Effector memory CD8-positive, alpha-beta T cell (primary cell): ENCODE measurements at places on chromosomes 5 and 9.
A peak's percentile ranks its signal among the peaks of the same experiment; 100 is the strongest.

- H3K4me3 ChIP-seq: no peak overlapping the region
- DNase-seq: no peak
- peaks cover 8% of the 10 kb centered on the region for H3K36me3 ChIP-seq
- H3K27ac ChIP-seq: no peak overlapping the region
- H3K27me3 ChIP-seq: no peaks in the 10 kb centered on the region
Observed at GRCh38 chr9:123753669-123754258, 176.2 kb downstream of the DENND1A start.

DNA sequence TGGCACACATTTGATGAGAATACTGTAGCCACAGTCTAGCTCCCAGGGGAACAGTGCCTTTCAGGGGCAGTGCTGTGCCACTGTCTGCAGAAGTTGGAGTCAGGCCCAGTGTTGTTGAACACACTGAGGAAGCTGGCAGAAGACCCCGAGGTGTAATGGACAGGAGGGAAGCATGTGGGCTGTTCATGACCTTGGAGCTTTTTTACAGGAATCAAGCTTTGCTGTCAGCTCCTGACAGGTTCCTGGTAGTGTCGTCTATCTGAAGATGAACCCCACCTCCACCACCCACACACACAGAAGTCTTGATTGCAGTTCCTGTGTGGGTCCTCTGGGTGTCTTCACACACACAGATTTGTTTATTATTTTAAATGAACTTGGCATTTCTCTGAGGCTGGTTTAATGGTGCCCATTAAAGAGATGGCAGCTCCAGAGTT, 40.3 kb upstream of the TNFAIP8 start:
- peaks cover 53% of the 10 kb centered on the region for H3K4me1 ChIP-seq
- H3K27ac ChIP-seq: peak overlapping the region; percentile 29
- H3K27me3 ChIP-seq: no peaks in the 10 kb centered on the region
- peaks cover 14% of the 10 kb centered on the region for H3K36me3 ChIP-seq
- peak overlapping the region; percentile 60 for H3K4me3 ChIP-seq

GRCh38 chr5:126443374-126443851, 20.2 kb downstream of the GRAMD2B start:
- no peaks in the 10 kb centered on the region for H3K27me3 ChIP-seq
- H3K27ac ChIP-seq: peak overlapping the region; percentile 66
- DNase-seq: no peak
- no peak overlapping the region for H3K4me3 ChIP-seq

GRCh38 chr5:175621971-175622370, 35.9 kb upstream of the HRH2 start:
- H3K4me3 ChIP-seq: no peak overlapping the region
- no peaks in the 10 kb centered on the region for H3K36me3 ChIP-seq
- DNase-seq: no peak
- no peaks in the 10 kb centered on the region for H3K4me1 ChIP-seq
- H3K27ac ChIP-seq: no peak overlapping the region
- H3K27me3 ChIP-seq: peaks cover 15% of the 10 kb centered on the region

- no peaks in the 10 kb centered on the region for H3K27me3 ChIP-seq
- H3K4me3 ChIP-seq: no peak overlapping the region
- H3K27ac ChIP-seq: no peak overlapping the region
- no peaks in the 10 kb centered on the region for H3K4me1 ChIP-seq
- no peak for DNase-seq
- no peaks in the 10 kb centered on the region for H3K36me3 ChIP-seq
Observed at GRCh38 chr9:101585740-101586139, 9.0 kb downstream of the PPP3R2 start.

DNA sequence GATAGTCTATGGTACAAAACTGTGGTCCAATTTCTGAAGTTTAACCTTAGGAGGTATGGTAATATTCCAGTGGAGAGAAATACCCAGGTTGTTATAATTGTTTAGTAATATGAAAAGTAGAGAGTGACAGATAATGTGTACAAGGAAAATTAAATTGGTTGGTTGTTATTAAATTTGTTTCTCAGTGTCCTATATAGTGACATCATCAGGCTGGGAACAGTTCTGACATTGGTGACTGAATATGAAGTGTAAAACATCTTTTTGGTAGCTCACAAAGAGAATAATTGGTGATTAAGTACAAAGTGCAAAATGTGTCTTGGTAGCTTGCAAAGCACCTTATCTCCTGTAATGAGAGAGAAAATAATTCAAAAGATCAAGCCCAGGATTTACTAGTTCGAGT, 1806.1 kb upstream of the CDH6 start:
- no peaks in the 10 kb centered on the region for H3K27me3 ChIP-seq
- no peak for DNase-seq
- H3K36me3 ChIP-seq: no peaks in the 10 kb centered on the region
- no peak overlapping the region for H3K4me3 ChIP-seq

GRCh38 chr9:87569008-87569509, 71.4 kb downstream of the DAPK1 start:
- H3K36me3 ChIP-seq: no peaks in the 10 kb centered on the region
- DNase-seq: no peak
- H3K4me3 ChIP-seq: no peak overlapping the region
- H3K27me3 ChIP-seq: peaks cover 3% of the 10 kb centered on the region
